Right cardiac atrium (tissue), 5 donors: ENCODE measurements at places on chromosomes 11 and 22.

GRCh38 chr11:119686177-119686882 lies 42.7 kb downstream of the NECTIN1 start:
- no peak for DNase-seq

GRCh38 chr11:106917973-106918372 lies 100.3 kb downstream of the GUCY1A2 start:
- no peak for DNase-seq

- no peak for DNase-seq
Measured at GRCh38 chr22:22179858-22180257, 64.7 kb upstream of the VPREB1 start.

DNA sequence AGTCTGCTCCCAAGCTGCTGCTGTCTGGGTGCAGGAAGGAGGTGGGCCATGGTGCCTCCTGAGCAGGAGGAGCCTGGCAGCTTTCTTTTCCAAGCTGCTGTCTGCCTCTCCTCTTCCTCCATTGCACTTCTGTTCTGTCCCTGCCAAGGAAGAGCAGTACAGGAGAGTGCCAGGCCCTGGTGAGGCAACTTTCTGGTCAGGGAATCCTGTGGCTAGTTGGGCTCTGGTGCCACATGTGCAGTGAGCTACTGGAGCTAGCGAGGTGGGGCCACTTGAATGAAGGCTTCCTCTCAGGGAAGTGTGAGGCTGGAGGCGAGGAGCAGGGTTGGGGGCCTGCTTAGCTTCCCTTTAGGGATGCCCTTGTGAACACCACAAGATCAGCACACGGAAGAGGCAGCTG lies 90.0 kb downstream of the TSPAN18 start:
- no peak for DNase-seq

DNA sequence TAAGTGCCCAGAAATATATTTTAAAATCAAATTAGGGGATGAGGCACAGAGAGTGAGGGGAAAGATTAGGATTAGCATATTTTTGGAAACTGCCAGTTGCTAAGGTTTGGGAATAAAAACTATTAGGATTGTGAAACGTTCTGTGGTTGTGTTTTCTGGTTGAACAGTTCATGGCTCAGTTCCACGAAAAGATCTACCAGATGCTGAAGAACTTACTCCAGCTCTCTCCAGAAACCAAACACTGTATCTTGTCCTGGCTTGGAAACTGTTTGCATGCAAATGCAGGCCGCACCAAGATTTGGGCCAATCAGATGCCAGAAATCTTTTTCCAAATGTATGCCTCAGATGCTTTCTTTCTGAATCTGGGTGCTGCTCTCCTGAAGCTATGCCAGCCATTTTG lies 15.3 kb downstream of the UBE4A start:
- DNase-seq = no peak

- DNase-seq = peak; percentile 62
Measured at GRCh38 chr11:64356498-64357411, 2.2 kb upstream of the RPS6KA4 start.
